GDM1 (cell line): ENCODE measurements at places on chromosomes 7 and 10.

GRCh38 chr7:2838873-2839578 lies 5.1 kb downstream of the GNA12 start:
- no peak for DNase-seq

- no peak for DNase-seq
These were observed 224.1 kb downstream of the SLC25A13 start for GRCh38 chr7:96097835-96098234.

- DNase-seq: no peak
These were observed 7.7 kb upstream of the GBX1 start for GRCh38 chr7:151175047-151175792.

DNA sequence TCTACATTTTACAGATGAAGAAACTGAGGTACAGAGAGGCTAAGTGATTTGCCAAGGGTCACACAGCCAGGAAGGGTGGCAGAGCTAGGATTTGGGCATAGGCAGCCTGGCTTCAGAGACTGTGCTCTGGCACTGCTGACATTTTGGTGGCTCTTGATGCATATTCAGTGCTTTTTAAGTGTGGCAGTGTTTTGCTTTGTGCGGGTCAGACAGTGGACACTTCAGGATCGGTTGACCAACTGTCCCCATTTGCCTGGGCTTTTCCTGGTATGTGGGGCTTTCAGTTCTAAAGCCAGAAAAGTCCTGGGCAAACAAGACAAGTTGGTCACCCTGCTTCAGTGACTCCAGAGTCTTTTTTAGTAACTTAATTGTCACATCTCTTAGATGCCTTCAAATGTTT lies 35.0 kb downstream of the SUFU start:
- no peak for DNase-seq

GRCh38 chr7:127536394-127536691 lies 49.1 kb downstream of the GCC1 start:
- no peak for DNase-seq

GRCh38 chr7:24980534-24981170 lies 674 bp upstream of the OSBPL3 start:
- no peak for DNase-seq

DNA sequence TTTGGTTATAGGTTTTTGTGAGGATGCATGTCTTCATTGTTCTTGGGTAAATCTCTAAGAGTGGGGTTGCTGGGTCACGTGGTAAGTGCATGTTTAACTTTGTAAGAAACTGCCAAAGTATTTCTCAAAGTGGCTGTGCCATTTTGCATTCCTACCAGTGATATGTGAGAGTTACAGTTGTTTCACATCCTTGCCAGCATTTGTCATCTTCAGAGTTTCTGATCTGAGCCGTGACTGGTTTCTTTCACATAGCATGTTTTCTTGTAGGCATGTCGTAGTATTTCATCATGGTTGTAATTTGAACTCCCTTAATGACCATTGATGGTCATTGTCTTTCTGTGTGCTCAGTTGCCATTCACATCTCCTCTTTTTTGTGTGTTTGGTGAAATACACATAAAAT lies 286.0 kb downstream of the RNLS start:
- DNase-seq: no peak

GRCh38 chr10:121974019-121974534 lies 940 bp downstream of the NSMCE4A start:
- no peak for DNase-seq

DNA sequence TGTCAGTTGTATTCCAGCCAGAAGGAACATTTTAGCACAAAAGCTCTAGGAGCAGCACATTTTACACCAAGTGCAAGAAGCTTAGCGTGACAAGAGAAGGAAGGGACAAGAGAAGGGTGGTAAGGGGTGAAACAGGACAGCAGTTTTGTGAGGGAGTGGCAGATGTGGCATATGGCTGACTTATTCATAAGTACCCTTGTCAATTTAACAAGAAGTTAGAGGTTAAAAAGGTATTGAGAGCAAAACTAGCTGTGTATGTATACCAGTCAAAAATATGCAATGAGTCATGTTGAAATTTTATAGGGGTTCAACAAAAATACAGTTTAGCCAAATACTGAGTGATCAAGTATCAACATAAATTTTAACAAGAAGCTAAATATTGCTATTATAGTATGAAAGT lies 561.5 kb upstream of the POT1 start:
- no peak for DNase-seq

GRCh38 chr7:114293289-114294012 lies 121.2 kb upstream of the FOXP2 start:
- peak; percentile 18 for DNase-seq

GRCh38 chr10:50467209-50467608 lies 156.5 kb downstream of the SGMS1 start:
- no peak for DNase-seq

DNA sequence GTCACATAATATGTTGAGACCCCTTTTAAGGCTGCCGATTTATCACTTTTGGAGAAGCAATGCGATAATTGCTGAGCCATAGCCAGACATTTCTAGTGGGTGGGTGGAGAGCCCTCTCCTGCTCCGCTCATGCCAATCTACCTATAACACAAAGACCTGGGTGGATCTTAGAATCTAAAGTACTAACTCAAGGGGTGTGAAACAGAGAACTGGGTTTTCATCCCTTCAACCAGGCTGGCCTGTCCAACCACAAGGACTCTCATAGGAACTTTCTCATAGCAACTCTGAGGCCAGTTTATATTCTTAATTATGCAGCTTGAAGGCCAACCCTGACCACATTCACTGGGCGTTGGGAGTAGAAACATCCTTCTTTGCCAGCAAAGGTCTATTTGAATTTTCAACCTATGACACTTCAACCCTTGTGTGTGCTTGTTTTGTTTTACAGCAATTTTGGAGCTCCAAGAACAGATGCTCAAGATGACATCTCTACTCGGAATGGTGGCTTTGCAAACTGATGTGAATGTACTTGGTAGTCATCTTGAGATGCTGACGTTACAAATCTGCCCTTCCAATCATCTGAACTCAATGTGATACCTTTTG lies 1198.2 kb upstream of the AUTS2 start:
- no peak for DNase-seq

DNA sequence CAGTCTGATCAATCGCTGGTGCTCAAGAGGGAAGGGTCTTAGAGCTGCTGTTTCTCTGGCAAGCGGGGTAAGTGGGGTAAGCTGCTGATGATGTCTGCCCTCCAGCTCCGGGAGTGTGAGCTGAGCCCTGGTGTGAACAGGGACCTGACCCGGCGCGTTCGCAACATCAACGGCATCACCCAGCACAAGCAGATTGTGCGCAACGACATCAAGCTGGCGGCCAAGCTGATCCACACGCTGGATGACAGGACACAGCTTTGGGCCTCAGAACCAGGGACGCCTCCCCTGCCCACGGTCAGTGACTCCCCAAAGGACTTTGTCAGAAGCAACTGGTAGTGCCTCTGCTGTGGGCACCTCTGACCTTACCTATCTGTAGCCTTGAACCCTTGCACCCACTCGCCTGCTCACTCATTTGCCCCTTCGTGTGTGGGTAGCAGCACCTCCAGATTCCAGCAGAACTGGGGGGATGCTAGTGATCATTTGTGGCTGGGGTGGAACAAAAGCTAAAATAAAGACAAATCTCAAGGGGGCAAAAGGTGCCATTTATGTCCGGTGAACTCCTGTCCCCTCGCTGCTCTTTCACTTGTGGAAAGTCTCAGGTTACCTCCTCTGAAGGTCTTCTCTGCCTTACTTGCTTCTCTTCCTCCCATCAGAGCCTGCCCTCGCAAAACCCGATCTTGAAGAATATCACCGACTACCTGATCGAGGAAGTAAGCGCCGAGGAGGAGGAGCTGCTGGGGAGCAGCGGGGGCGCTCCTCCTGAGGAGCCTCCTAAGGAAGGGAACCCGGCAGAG lies 3.2 kb downstream of the UFSP1 start:
- DNase-seq: no peak

GRCh38 chr7:155585951-155586350 lies 39.6 kb upstream of the CNPY1 start:
- no peak for DNase-seq

DNA sequence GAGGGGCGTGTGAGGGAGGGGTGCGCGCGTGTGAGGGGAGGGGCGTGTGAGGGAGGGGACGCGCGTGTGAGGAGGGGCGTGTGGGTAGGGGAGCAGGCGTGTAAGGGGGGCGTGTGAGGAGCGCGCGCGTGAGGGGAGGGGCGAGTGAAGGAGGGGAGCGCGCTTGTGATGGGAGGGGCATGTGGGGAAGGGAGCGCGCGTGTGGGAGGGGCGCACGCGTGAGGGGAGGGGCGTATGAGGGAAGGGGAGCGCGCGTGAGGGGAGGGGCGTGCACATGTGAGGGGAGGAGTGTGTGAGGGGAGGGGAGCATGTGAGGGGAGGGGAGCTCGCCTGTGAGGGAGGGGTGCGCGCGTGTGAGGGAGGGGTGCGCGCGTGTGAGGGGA lies 19.1 kb downstream of the MXI1 start:
- peak; percentile 93 for DNase-seq

DNA sequence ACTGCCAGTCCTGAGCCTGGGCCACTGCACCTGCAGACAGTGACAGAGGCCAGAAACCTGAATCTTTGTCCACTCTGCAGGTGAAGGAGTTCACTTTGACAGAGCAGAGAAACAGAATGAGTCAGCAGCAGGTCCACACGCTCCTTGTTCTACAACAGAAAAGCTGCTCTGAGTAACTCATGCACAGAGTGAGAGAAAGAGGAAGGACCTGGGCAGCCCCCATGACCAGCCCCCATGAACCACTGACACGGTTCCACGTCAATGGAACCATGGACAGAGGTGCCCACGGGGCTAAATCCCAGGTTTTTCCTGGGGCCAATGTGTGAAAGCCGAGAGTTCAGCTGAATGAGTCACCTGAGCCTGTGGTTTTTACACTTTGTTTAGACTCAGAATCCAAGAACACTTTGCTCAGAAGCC lies 40.8 kb upstream of the CTBP2 start:
- DNase-seq: no peak

DNA sequence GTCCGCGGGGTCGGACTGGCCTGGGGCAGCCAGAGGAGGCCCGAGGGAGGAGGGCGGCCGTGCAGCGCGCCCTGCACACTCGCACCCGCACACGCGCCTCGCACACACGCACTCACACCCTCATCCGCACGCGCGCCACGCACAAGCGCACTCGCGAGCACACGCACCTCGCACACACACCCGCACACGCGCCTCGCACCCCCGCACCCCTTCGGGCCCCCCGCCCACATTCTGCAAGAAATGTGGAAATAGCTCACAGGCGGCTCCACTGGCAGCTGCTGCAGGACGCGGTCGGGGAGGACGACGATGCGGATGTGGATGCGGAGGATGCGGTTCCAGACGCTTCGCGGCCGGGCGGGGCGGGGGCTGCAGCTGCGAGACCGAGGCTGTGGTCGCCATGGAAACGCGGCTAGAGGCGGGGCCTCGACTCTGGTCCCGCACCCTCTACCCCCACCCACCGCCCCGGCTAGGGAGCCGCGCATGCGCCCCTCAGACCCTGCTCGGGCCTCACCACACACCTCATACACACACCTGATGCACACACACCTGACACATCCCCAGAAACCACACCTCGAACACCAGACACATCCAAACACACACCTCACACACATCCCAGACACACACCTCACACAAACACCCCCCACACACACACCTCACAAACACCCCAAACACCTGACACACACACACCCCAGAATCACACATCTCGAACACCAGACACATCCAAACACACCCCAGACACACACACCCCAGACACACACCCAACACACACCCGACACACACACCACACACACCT lies at the start of gene CALY:
TSS of gene CALY (minus strand) at position 320 of the 793 bp plus-strand sequence. CDS start 7,907 bp downstream, outside the sequence.
- DNase-seq: peak; percentile 46

DNA sequence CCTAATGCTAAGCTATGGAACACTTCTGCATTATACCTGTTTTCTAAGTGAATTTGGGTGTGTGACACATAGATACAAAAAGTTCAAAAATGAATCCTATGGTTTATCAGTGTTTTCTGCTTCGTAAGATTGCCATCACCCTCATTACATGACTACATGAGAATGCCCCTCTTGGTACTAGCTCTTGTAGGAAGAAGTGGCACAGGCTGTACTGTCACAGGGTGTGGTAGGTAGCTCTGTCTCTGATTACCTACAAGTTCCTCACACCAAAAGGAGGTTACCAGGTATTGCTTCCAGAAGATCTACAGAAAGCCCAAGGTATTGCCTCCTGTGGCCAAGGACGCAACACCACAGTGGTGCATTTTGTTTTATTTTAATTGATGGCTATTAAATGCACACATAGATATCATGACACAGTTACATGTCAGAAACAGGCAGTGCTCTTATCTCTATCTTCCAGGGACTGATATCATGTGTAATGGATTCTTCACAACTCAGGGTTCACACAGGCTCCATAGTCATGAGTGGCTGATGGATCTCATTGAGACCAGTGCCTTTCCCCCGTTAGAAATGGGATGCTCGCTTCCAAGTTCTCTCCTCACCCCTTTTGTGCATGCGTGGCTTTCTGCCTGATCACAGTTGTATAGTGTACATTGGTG lies 6.6 kb downstream of the OPTN start:
- no peak for DNase-seq

DNA sequence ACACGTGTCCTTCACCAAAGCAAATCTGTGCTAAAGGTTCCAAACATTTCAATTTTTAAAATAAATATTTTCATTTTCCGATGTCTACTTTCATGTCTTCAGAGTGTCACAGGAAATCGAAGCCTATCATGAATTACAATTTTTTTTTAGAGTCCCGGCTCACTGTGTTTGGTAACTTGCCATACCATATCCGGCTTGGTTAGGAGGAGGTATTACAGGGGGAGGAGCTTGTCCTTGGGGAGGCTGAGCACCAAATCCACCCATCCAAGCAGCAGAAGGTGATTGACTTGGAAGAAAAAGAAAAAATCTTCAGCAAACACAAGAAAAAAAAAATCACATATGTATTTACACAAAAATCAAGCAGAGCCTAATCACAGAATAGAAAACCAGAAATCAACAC lies 21.3 kb downstream of the TIAL1 start:
- DNase-seq: no peak

GRCh38 chr7:151404216-151405011 lies 5.4 kb downstream of the WDR86 start:
- no peak for DNase-seq

DNA sequence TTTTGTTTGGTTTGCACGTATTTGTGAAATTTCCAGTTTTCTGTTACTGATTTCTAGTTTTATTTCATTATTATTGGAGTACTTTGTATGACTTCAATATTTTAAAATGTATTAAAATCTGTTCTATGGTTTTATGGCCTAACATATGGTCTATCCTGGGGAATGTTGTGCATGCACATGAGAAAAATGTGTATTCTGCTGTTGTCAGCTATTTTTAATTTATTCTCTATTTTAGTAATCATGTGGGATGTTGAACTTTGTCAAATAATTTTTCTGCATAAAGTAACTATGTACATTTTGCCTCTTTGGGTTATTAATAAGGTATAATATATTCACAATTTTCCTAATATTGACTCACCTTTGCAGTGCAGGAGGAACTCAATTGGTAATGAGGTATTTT lies 46.7 kb downstream of the EBLN1 start:
- DNase-seq: no peak

GRCh38 chr10:48556713-48557112 lies 48.2 kb downstream of the ARHGAP22 start:
- DNase-seq: no peak

DNA sequence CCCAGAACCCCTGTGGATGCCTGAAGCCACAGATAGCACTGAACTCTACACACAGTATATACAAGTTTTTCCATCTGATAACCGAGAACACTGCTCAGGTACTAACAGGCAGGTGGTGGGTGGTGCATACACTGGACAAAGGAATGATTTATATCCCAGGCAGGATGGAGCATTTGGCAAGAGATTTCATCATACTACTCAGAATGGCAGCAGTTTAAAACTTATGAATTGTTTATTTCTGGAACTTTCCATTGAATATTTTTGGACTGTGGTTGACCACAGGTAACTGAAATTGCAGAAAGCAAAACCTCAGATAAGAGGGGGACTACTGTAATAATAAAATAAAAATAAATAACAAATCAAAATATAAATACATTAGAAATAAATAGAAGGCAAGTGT lies 10.9 kb upstream of the KCNMA1 start:
- DNase-seq: no peak
